A549 treated with AZD2906 at 1 μM for 4 hours (cell line): ENCODE measurements at places on chromosomes 11 and 22. TPM values are rescaled to one million over a fixed set of nuclear protein-coding genes. Genes with fewer than 3 reads are reported as not detected.

SYT13 gene
- total RNA-seq = 5.3 to 6.6 TPM (median 5.5 TPM) in 5 replicates

DRG1 gene
- total RNA-seq = 51.3 to 88.7 TPM (median 56.1 TPM) in 5 replicates

SPINDOC gene
- total RNA-seq = 33.4 to 49.4 TPM (median 47.4 TPM) in 5 replicates

TREH gene
- total RNA-seq = 0.05 TPM in 1 of 5 replicates, not detected in the others

TRIM49 gene
- 0.03 to 0.15 TPM (median 0.08 TPM) in 4 of 5 replicates, not detected in the other for total RNA-seq
